GM23338 (cell line): ENCODE measurements at places on chromosomes 16 and 17. TPM values are rescaled to one million over a fixed set of nuclear protein-coding genes. Genes with fewer than 3 reads are reported as not detected.

- H3K27ac ChIP-seq: no peak overlapping the region
- H3K27me3 ChIP-seq: no peaks in the 10 kb centered on the region; the same call in 1 of the 2 replicates
- no peak overlapping the region for H3K4me3 ChIP-seq
- DNase-seq: no peak
Observed at GRCh38 chr16:54326266-54326662, 39.7 kb upstream of the IRX3 start.

DNA sequence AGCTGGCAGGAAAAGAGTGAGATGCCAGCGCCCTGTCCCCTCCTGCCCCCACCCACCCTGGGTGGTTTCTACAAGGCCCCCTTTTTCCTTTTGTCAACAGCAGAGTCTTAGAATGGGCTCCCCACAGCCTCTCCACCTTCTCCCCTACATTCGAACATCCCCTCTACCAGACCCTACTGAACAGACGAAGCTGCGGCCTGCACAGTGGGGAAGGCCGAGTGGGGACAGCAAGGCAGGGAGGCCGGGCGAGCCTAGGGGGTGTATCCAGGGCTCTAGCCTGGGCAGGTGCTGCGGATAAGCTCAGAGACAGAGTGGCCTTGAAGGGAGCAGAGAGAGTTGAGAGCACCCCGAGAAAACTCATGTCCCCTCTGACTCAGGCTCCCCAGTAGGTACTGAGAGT lies 7.4 kb downstream of the ZACN start:
- no peaks in the 10 kb centered on the region for H3K27me3 ChIP-seq
- H3K4me1 ChIP-seq: no peaks in the 10 kb centered on the region
- H3K4me3 ChIP-seq: no peak overlapping the region
- no peak for DNase-seq

GRCh38 chr17:48644159-48644558 lies 18.0 kb upstream of the HOXB9 start:
- H3K27me3 ChIP-seq: peaks cover 100% of the 10 kb centered on the region
- no peaks in the 10 kb centered on the region; the same call in 1 of the 2 replicates for H3K36me3 ChIP-seq
- peaks cover 25% of the 10 kb centered on the region for H3K4me1 ChIP-seq

DNA sequence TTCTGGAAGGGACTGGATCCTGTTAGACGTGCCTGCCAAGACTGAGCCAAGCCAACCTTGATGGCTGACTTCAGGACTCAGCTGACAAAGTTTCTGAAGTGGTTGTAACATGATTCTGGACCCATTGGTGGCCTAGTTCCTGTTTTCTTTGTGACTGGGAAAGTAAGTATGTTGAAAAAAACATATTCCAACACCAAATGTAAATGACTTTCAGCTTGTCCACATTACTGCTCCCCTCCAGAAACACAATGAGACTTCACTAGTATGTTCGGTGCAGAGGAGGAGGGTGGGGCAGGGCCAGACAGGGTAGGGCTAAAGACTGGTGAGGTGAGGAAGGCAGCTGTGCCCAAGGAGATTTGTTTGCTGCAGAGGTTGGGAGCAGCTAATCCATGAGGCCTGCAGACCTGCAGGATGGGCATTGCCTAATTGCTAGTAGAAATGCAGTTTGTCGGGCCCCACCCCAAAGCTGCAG lies 26.4 kb downstream of the NMT1 start:
- no peak overlapping the region for H3K4me3 ChIP-seq
- peaks cover 47% of the 10 kb centered on the region for H3K36me3 ChIP-seq
- no peaks in the 10 kb centered on the region for H3K27me3 ChIP-seq
- no peak for DNase-seq
- H3K27ac ChIP-seq: no peak overlapping the region

- DNase-seq: no peak
- no peak overlapping the region for H3K27ac ChIP-seq
- H3K27me3 ChIP-seq: no peaks in the 10 kb centered on the region
- no peaks in the 10 kb centered on the region for H3K36me3 ChIP-seq
- H3K4me3 ChIP-seq: no peak overlapping the region
Observed at GRCh38 chr16:54843424-54843750, 87.3 kb upstream of the IRX5 start.

DNA sequence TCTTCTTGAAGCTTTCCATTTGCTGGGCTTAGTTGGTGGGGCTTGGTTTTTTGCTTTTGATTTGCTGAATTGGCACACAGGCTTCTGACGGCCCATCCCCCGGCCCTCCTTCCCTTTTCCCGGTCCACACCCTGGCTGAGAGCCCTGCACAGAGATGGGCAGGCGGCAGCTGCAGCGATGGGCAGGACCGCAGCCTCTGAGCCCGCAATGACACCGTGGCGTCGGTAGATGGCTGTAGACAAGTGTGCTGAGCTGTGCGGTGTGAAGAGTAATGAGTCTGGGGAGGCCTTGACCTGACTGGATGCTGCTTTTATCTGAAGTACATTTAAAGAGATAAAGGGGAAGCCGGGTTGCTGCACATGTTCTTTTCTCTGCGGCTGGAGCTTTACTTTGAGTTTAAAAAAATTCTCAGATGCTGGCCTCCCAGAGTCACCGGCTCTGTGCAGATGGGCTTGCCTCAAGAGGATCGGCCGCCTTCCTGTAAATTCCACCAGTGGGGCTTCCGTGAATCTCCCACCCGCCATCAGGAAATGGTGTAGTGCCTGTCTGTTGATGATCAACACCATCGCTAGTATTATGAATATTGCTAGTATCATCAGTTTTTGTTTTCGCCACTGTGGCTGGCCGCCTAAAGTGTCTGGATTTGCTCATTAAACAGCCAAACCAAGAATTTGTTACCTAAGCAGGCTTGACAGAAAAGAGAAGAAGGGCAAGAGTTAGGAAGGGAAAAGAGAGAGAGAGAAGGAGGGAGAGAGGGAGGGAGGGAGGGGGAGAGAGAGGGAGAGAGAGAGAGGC lies 245.6 kb upstream of the RBFOX1 start:
- H3K4me1 ChIP-seq: no peaks in the 10 kb centered on the region
- H3K27ac ChIP-seq: no peak overlapping the region
- peak; percentile 41 for DNase-seq
- H3K36me3 ChIP-seq: peaks cover 4% of the 10 kb centered on the region; the same call in 1 of the 2 replicates
- H3K4me3 ChIP-seq: no peak overlapping the region

DNA sequence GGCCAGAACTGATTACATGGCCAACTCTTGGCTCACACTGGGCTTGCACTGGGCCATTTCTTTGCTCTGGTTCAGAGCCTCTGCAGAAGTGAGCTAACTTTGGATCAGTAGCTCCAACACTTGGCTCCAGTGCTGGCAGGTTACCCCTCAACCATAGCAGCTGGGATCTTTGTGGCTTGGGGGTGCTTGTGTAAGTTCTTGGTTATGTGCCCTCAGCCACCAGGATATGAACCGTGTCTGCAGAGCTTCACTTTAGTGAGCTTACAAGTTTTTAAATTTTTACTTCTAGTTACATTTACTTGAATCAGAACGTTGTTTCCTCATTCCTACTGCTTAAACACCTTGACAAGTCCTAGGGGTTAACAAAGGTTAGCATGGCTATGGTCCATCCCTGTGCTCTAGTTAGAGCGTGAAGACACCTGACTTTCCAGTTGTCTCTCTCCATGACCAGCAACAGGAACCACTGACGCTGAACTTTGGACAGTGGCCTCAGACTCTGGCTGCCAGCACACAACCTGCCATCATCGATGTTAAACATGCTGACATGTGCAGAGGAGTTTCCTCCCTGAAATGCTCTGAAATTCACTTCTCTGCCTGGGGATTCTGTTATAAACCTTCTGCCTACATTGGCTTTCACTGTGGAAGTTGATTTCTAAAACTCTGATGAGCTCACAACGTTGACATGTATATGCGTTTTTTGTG lies 4.1 kb downstream of the PDF start:
- peaks cover 21% of the 10 kb centered on the region for H3K4me1 ChIP-seq
- peak overlapping the region; percentile 28; the same call in 1 of the 2 replicates for H3K4me3 ChIP-seq
- H3K36me3 ChIP-seq: peaks cover 15% of the 10 kb centered on the region
- DNase-seq: no peak
- no peaks in the 10 kb centered on the region for H3K27me3 ChIP-seq

GRCh38 chr16:25148568-25149215 lies 37.1 kb downstream of the LCMT1 start:
- no peaks in the 10 kb centered on the region; the same call in 1 of the 2 replicates for H3K36me3 ChIP-seq
- no peaks in the 10 kb centered on the region for H3K4me1 ChIP-seq
- no peak overlapping the region for H3K4me3 ChIP-seq
- H3K27ac ChIP-seq: peak overlapping the region; percentile 69
- DNase-seq: peak; percentile 27
- H3K27me3 ChIP-seq: no peaks in the 10 kb centered on the region

DNA sequence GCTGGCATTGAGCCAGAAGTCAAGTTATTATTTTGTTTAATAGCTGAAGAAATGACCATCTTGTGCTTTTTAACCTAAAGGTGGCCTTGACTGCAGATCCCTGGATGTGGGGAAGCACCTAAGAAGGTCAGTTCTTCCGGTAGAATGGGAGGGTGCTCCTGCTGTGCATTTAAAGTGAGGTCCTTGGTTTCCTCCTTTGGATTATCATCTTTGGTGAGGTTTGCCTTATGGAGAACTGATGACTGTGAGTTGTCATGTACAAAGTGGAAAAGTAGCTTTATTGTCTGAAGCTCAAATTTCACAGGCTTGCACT lies 66.5 kb downstream of the PCTP start:
- DNase-seq: no peak
- no peaks in the 10 kb centered on the region for H3K4me1 ChIP-seq
- H3K4me3 ChIP-seq: no peak overlapping the region

- no peak overlapping the region for H3K4me3 ChIP-seq
- no peaks in the 10 kb centered on the region for H3K36me3 ChIP-seq
- H3K4me1 ChIP-seq: peaks cover under 1% of the 10 kb centered on the region
- no peak for DNase-seq
Observed at GRCh38 chr16:1775006-1775845, 2.3 kb upstream of the MRPS34 start.

DNA sequence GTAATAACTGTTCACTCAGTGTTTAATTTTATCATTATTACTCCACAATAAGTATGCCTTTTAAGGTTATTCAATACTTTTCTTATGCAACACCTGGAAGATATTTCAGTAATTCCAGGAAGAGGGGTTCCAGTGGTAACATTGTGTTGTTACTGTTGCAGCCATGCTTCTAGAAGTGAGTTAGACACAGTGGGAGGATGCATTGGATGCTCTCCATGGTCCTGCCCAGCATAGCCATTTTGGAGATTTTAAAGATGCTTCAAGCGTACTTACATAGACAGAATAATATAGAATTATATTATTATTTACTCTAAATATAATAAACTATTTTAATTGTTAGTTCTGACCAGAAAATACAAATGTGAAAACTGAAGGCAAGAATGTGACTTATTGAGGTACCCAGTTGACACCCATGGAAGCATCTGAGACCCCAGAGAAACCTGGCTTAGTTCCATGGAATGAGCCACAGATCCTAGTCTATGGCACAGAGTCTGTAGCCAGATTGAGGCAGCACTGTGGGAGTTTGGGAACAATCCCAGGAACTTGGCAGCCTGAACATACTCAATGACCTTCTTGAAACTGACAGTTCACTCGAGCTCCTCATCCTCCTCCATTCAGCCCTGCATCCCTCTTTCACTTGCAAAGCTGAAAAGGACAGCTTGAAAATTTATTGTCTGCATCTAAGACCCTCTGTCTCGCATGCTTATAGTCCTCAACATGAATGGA lies 190.1 kb upstream of the HS3ST4 start:
- H3K4me3 ChIP-seq: no peak overlapping the region
- peaks cover 4% of the 10 kb centered on the region; the same call in 1 of the 2 replicates for H3K36me3 ChIP-seq
- no peaks in the 10 kb centered on the region for H3K27me3 ChIP-seq
- H3K27ac ChIP-seq: no peak overlapping the region
- DNase-seq: peak; percentile 16
- peaks cover 5% of the 10 kb centered on the region; the same call in 1 of the 2 replicates for H3K4me1 ChIP-seq

DNA sequence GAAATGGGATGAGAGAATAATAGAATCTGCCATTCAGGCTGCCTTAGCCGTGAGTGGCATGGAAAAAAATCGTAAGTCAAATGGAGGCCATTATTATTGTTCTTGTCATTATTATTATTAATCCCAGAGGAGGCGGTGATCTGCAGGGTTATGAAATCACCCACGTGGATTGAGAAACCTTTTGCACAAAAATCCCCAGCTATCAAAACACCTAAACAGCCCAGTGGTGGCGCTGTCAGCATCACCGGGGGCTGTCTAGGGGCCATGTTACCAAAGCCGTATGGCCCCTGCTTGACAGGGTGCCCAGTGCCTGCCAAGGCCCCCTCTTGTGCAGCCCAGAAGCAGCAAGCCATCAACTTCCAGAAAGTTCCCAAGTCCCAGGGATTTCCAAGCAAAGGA lies 25.2 kb downstream of the CNGB1 start:
- no peaks in the 10 kb centered on the region for H3K4me1 ChIP-seq
- peak; percentile 49 for DNase-seq

DNA sequence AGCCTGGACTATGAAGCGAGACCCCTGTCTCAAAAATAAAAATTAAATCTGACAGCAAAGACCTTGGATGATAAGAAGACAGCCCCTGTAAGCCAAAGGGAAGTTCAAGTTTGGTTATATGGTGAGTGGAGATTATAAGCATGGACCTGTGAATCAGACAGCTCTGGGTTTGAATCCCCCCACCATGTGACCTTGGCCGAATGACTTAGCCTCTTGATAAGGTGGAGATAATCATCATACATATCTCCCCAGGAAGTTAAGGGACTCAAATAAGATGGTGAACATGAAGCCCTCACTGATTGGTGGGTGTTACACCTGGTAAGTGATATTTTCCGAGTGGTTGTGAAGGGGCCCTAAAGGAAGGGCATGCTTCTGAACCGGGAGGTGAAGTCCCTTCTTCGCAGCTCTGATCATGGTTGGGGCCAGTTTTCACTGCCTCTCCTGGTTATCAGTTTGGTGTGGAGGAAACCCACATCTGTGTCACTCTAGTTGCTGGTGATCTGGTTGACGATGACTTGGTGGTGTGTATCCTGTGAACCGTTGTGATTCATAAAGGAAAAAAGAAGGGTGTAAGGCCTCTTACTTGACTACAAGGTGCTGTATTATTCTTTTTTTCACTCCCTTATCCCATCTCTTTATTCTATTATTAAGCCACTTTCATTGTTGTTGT lies 61.7 kb upstream of the CLEC18A start:
- DNase-seq: no peak
- peak overlapping the region; percentile 96; the same call in 1 of the 2 replicates for H3K27ac ChIP-seq
- no peaks in the 10 kb centered on the region for H3K27me3 ChIP-seq
- peaks cover 4% of the 10 kb centered on the region; the same call in 1 of the 2 replicates for H3K4me1 ChIP-seq
- H3K4me3 ChIP-seq: no peak overlapping the region

DNA sequence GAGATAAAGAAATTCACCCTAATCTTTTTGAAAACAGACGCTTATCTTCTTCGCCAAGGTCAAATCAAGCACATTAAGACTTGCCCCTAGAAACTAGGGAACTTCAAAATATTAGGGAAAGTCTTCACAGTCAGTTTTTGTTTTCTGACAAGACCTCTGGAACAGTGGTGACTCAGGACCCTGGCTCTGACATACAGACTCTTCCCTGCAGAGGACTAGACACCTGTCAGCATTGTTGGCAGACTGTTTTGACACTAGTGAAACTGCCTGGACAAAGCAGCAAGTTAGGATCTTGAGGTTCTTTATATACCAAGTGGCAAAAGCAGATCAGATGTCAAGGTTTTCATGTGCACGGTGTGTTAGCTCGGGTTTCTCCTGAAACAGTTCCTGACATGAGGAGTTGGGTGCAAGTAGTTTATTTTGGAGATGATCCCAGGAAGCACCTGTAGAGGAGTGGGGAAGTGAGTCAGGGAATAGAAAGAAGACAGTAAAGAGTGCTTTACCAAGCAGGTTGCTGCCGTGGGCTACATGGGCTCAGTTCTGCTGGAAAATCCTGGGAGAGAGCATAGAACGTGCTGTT lies 182.0 kb upstream of the IRX5 start:
- DNase-seq: no peak
- no peak overlapping the region for H3K4me3 ChIP-seq
- peaks cover 8% of the 10 kb centered on the region; the same call in 1 of the 2 replicates for H3K4me1 ChIP-seq
- H3K27me3 ChIP-seq: no peaks in the 10 kb centered on the region
- no peak overlapping the region for H3K27ac ChIP-seq

Gene SLC16A6
- 0.35 TPM in 1 of 2 replicates, not detected in the other for total RNA-seq

Gene ITGA2B
- 9.6 and 13.3 TPM in 2 replicates for total RNA-seq

Gene NAE1
- 139 and 160 TPM in 2 replicates for total RNA-seq

Gene CD300A
- 0.45 and 0.70 TPM in 2 replicates for total RNA-seq

Gene KRTAP4-3
- not detected in 2 replicates for total RNA-seq

Gene CHST5
- total RNA-seq: not detected in 2 replicates
